ENCODE measurements at places on chromosomes 2 and 18. TPM values are rescaled to one million over a fixed set of nuclear protein-coding genes. Genes with fewer than 3 reads are reported as not detected.

Gene SYT4
- 14.5 TPM for total RNA-seq

Gene CCDC93
- total RNA-seq: 18.7 TPM

Gene OR6B3
- total RNA-seq: not detected

Gene NPPC
- total RNA-seq: 0.82 TPM

Gene ATP6V1C2
- 0.12 TPM for total RNA-seq

Gene SGO2
- 1.9 TPM for total RNA-seq

Gene HOXD13
- total RNA-seq: not detected

GRCh38 chr18:9115984-9116383 is 13.5 kb downstream of the NDUFV2 start:
- DNase-seq: no peak

- DNase-seq: no peak
Measured at GRCh38 chr2:88016960-88017779, 823 bp upstream of the RNU2-63P start.

GRCh38 chr2:32825291-32825712 is 121.5 kb upstream of the LTBP1 start:
- DNase-seq: peak; percentile 67

DNA sequence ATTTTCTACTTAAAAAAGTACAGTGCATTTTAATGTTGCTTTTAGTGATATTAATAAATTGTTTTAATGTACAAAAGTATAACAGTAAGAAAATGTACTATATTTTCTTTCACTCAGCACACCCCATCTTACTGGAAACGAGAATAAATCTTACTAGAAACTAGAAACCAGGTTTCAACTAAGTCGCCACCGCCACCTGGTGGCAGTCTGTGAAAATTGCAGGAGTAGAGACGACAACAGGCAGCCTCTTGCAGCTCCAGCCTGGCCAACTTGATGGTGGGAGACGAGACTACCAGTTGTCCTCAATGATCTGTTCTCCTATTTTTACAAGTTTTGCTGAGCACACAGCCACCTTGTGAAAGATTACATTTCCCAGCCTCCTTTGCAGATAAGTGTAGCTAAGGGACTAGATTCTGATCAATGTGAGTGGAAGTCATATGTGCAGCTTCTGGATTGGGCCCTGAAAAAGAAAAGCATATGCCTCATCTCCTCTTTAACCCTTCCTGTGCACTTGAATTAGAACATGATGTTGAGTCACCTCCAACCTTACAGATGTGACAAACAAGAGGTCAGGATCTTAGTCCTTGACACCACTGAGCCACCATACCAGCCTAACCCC is 8.7 kb downstream of the OTOF start:
- DNase-seq: no peak

DNA sequence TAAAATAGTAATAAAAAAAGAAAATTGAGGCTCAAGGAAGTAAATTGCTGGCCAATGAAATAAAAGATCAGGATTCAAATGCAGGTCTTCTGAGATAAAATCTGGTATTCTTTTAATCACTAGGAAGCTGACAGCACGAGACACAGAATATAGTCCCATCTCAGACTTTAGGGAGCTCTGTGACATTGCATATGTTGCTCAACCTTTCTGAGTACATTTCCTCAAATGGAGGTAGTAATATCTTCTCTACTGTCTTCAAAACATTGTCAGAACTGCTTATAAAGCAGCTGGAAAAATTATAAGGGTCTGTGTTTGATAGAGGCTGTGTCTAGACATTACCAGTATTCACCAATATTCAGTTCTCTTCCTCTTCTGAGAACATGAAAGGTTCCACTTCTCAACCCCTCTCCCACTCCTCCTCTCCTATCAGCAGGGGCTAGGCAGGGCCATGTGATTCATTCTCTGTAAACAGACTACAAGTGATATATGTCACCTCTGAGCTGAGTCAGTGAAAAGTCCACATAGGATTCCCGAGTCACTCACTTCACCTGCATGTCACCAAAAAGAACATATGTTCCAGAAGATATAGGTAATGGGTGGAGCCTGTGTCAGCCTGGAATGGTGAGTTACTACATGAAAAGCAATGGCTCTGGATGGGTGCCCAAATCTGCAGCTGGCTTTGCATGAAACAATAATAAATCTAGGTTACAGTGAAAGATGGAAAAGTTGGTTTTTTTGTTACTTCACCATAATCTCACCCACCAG is 7.1 kb downstream of the KCNE4 start:
- DNase-seq: no peak

DNA sequence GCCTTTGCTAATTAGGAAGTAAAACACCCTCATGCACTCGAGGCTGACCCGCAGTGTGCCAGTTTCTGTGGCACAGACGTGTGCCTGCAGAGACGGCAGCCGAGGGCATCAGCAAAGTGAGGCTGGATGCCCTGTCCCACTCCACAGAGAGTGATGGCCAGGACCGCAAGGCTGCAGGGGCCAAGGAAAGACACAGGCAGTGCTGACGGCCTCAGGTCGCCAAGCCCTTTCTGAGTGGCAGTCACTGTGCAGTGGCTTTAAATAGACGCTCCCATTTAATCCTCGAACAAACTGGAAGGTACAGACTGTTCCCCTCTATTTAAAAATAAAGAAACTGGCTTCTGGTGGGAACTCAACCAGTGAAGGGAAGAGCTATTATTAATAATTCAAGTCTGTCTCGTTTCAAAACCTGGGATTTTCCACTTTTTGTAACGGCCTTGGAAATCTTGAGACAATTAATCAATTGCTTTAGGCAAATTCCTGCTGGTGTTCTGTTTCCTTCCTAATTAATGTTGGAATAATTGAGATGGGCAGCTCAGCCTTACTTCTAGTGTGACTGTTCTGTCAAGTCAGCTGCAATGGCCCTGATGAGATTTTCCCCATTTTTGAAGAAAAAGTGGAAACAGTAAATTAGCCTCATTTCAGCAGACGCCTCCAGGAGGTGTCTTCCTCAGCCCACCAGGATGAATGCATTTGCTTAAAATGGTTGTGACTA is 644.6 kb upstream of the RAB6C start:
- DNase-seq: no peak

DNA sequence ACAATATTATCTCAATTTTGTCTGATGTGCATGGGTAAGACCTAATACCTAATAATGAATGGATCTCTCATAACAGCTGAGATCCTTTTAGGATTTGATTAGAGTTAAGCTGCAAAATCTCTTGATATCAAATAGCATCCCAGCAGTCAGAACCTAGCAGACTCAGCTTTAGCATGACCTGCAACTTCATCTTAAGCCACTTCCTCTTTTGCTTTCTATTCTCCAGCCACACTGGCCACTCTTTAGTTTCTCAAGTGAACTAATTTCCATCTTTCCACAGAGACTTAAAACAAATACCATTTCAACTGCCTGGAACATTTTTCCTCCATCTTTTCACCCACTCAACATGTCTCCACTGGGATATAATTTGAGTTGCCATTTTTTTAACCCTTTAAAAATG is 1251.6 kb upstream of the ZEB2 start:
- no peak for DNase-seq

- DNase-seq: no peak
Measured at GRCh38 chr18:79383388-79384056, 12.2 kb upstream of the NFATC1 start.

DNA sequence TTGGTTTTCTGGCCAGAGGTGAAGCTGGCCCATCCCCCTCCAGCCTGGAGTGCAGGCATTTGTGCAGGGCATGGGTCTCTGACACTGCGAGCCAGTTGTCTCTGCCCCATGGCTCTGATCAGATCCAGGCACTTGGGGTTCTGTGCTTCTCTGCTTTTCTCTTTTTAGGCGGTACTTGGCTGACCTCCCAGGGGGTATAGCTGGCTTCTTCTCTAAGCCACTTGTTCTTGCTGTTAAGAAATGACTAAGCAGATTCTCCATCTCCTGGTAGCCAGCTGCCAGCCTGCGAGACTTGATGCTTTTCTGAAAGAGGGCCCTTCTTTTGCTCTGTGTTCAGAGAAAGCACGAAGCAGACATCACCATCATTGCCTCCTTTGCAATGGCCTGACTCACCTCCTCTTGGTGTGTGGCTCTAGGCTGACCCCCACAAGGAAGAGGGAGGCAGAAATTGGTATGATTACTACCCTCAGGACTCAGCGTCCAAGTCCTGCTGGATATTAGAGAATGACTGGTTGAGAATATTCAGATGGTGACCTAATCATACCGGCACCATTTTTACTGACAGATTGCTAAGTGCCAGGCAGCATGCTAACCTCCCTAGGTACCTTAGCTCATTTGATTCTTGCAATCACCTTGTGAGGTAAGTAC is 32.7 kb downstream of the TNP1 start:
- DNase-seq: no peak

DNA sequence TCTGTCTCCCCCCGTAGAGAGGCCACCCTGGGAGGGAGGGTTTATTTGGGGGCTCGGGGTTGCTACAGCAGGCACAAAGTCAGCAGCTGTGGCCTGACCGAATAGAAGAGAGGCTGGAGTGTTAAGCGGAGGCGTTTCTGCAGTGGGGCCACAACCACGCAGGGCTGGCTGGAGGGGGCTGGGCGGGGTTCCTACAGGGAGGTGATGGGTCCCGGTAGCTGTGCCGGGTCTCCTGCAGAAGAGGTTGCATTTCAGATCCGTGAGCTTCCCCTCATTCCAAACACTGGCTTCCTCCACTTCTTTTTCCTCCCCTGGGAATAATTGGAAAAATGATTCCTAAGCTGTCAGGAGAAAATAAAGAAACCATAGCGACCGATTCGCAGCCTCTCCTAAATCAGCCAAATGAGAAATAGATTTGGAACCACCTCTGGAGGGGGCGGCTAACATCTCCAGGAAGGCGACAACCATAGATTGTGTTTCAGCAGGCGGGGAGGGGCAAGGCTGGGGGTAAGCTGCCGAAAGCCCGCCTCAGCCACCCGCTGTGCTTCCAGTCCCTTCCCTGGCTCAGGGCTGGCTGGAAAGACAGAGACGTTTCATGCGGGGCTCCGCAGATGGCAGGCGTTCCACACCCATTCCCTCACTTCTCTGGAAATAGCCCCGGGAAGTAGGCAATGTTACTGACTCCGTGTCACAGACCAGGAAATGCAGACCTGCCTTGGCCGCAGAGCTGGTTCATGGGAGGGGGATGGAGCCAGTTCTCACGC is 85.6 kb upstream of the TAF1B start:
- no peak for DNase-seq
